ENCODE measurements at places on chromosomes 2 and 18. TPM values are rescaled to one million over a fixed set of nuclear protein-coding genes. Genes with fewer than 3 reads are reported as not detected.

DNA sequence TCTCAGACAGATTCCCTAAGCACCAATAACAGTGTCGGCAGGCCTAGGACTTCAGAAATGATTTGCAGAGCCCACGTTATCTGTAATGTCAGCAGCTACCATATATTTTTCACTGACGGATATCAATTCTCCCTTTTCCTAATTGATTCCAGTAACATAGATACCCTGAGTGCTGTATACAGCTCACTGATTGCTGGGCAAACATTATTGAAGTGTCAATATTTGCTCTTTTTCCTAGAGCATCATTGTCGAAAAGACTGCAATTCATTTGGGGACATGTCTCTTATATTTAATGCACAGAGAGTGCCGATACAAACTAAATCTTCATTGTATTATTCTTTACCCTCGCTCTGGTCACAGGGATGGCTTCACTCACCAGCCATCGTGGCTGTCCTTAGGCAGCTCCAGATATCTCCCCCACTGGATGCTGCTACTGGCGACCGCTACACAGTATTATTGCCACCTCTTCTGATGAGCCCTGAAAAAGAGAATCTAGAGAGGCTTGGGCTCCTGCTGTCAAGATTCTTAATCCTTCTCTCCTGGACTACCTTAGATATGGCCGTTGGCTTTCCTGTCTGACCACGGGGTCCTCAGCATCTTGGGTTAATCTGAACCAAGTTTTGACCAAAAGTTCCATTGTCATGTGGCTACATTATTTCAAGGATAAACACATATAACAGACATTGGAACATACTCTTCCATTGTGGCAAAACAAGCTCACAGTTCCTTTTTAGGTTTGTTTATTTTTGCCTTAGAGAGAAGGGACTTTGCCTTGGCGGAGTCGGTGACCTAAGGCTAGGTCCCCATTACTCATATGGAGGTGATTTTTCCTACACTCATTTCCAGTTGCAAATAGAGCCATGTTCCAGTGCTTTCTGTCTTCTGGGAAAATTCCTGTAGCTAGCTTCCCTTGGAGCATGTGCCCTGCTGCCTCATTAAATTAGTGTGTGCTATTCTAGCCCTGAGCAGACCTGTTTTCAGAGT lies 105.4 kb downstream of the CPO start:
- no peak for DNase-seq

GRCh38 chr2:71554706-71555056 lies 101.3 kb downstream of the DYSF start:
- DNase-seq, result no peak

- peak; percentile 54 for DNase-seq
Observed at GRCh38 chr2:26043862-26044696, 10.2 kb downstream of the RAB10 start.

GRCh38 chr2:21256006-21256405 lies 132.2 kb downstream of the TDRD15 start:
- DNase-seq, result no peak

DNA sequence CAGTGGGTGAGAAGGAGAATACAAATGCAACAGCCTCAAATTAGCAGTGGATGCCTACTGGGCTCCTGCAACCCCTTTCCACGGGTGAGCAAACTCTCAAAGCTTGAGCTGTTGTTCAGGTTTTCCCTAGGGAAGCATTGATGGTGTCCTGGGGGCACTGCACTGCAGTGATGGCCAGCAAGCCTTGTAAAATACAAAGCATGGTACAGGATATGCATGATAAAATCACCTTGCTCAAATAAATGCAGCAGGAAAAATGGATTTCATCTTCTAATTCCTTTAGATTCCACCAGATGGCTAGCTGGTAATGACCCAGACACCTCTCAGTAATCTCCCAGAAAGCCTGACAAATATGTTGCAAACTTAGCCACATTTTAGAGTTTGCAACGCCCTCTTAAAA lies 698.2 kb downstream of the TRIB2 start:
- DNase-seq, result no peak

DNA sequence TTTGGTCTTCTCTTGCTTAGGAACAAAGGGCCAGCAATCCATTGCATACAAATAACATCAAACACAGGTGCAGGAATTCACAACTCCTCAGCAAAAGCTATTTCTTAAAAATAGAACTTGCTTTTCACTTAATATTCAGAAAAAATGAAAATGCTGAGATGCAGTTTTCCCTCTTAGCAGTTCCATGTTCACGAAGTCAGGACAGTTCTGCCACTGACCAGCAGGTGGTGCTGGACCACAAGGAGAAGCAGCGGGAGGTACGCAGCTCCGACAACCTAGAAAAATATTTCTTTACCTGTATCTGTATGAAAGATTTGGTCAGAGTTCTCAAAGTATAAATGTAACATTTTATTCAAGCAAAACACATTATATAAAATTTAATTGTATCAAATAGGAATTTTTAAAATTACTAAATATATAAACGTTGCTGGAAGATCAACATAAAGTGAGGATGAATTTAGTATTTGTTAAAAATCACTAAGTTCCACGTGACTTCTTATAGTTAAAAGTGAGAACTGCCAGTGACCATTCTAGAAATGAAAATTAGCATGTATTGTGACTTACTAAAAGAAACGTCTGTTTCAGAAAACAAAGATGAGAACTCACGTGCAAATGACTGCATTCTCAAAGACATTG lies 48.8 kb downstream of the ADNP2 start:
- DNase-seq, result peak; percentile 82

DNA sequence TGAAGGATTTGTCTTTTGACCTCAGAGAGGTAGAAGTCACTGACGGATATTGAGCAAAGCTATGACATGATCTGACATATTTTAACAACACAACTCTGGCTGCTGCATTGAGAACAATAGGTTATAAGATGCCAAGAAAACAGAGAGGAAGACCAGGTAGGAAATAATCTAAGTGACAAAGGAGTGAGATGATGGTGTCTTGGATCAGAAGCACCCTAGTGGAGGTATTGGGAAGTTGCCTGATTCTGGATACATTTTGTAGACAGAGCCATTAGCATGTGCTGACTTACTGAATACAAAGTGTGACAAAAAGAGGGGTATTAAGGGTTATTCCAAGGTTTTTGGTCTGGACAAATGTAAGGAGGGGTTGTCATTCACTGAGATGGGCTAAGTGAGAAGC lies 1438.1 kb downstream of the DPP10 start:
- no peak for DNase-seq

GRCh38 chr2:187900021-187900420 lies 345.8 kb upstream of the TFPI start:
- DNase-seq, result no peak

DNA sequence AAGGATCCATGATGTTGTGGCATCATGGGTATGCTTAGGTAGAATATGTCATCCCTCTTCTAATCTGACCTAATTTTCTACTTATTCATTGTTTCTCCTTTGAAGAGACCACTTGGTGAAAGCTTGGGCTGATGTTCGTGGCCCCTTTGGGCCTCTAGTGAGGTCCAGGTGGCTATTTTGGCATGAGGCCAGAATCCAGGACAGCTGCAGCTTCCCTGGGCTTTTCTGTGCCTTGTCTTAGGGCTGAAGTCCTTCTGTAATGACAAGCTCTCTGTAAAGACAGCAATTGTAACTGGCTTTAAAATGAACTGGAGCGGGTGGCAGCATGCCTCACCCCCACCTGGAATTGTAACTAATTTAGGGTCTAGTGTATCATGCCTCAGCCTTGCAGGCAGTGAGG lies 15.6 kb upstream of the MC2R start:
- DNase-seq, result no peak

DNA sequence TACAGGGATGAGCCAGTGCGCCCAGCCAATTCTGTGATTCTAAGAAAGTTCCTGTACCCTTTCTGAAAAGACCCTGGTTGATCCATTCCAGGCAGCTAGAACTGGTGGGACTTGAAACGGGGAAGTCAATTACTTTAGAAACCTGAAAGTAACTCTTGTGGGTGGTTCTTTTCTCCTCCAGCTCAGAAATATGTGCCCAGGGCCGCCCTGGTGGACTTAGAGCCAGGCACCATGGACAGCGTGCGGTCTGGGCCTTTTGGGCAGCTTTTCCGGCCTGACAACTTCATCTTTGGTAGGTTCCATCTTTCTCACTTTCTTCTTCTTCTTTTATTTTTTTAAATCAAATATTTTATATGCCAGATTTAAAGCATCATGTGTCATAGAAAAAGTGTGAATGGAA lies 2.7 kb downstream of the TUBB6 start:
- DNase-seq, result no peak

DNA sequence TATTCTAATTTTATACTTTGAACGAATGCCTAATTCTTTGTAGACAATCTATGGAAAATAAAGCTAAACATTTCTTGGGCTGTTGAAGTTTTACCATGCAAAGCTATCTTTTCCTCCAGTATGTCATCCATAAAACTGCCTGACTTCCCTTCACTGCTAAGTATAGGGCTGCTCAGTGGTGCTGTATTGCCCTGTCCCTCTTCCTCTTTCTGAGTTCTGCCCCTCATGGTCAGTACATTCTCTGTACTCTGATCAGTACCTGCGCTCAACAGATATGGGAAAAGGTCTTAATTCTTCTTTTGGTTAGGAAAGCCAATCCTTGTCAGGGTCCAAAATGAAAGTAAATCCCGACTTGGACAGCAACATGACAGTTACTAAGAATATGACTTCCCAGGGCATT lies 321.9 kb downstream of the RAD51AP2 start:
- DNase-seq, result no peak

DNA sequence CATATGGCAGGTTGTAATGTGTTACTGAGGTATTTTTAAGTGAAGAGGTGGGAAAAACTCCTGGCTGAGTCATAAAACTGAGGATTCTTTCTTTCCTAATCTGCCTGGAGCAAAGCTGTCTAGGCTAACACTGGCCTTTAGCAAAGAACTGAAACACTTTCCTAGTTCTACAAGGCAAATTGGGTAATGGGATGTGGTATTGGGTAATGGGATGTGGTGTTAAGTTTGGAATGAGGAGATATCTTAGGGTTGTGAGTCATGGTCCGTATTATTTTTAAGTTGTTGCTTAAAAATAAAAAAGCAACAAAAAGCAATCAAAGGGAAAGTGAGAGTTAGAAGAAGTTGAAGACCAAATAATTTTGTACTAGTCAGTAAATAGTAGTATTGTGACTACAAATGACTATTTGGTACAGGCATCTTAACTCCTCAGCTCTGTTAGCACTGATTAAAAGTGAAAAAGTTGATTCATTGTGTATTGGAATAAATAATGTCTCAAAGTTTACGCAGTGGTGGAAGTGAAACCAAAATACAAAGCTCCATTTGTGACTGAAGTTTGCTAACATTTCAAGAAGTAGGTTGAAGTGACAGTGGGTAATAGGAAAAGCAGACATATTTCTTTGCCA lies 216.8 kb downstream of the CAMKMT start:
- no peak for DNase-seq

GRCh38 chr2:229429589-229429988 lies 158.5 kb upstream of the PID1 start:
- no peak for DNase-seq

- no peak for DNase-seq
Observed at GRCh38 chr2:118333664-118334063, 245.4 kb downstream of the INSIG2 start.

DNA sequence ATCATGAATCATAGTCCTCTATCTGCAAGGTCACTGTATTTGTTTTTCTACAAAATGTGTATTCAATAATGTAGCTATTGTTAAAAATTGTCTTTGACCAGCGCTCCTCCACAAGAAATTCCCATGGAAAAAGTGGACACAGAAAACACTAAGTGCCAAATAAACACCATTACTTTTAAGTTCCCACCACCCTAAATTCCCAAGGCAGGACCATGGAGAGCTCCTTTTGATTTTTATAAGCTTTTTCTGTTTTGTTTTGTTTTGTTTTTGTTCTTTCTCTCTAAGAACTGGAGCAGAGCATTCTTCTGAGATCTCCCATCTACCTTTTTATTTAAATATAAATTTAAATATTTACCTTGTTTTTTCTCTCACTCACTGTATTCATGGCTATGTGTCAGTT lies 44.5 kb downstream of the LRATD1 start:
- no peak for DNase-seq

- DNase-seq, result no peak
Observed at GRCh38 chr2:113253453-113253852, 25.3 kb downstream of the PAX8 start.

GRCh38 chr2:216516730-216517350 lies 18.2 kb downstream of the RPL37A start:
- DNase-seq, result no peak

DNA sequence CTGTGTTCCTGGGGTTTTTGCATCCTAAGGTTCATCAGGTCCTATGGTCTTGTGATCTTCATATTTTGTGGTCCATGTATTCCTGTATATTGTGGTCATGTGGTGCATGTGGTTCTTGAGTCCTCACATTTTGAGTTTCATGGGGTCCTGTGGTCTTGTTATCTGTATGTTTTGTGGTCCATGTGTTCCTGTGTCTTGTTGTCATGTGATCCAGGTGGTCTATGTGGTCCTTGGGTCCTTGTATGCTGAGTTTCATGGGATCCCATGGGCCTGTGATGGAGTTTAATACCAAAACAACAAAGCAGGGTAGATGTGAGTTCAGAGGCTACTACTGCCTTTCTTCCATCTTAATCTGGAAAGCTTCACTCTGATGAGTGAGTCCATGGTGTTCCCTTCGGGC lies 166.4 kb downstream of the TMEM18 start:
- DNase-seq, result no peak

RNF144A gene
- total RNA-seq, result 20.0 TPM

ALPI gene
- not detected for total RNA-seq

GALNT5 gene
- not detected for total RNA-seq

FBXO36 gene
- total RNA-seq, result 1.4 TPM

DBI gene
- total RNA-seq, result 151 TPM

COL3A1 gene
- total RNA-seq, result not detected

GULP1 gene
- total RNA-seq, result not detected

PRSS56 gene
- total RNA-seq, result not detected

DYNAP gene
- not detected for total RNA-seq

SIX3 gene
- not detected for total RNA-seq

WDR75 gene
- total RNA-seq, result 41.1 TPM

Data from activated CD8-positive, alpha-beta memory T cell treated with anti-CD3 and anti-CD28 coated beads, Interleukin-2, amount 10 ng/mL, durations not matched to agents 7 days and 5 days (primary cell).